ENCODE measurements at places on chromosomes 1 and 21.

DNA sequence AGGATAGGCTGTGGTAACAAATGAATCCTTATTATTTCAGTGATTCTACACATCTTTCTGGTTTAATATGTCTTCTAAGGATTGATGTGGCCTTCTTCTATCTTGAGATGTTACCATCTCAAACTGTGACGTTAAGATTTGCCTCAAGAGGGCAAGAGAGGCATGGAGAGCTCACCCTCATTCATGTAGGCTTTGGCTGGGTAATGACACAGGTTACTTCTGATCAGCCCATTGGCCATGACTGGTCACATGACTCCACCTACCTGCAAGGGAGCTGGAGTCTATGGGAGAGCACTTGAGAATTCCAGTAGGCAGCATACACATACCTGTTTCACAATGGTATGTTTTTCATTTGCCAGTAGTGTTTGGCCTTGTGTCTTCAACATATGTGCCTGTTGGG lies 30.0 kb downstream of the CACHD1 start:
- DNase-seq, result no peak

DNA sequence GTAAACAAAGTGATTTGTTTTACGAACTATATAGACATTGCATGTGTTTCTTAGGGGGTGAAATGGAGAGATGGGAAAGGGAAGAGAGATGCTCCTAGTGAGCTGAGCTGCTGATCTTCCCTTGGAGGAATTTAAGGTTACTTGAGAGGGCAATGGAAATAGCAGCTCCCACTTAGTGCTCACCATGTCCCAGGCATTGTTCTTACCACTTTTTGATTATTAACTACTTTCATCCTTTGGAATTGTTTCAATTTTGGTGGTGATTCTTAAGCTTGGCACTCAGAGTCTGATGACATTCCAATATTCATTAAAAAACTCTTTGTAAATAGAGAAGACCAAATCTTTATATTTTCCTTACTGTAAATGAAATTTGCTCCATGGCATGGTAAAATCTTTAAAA lies 124.9 kb downstream of the ITSN1 start:
- DNase-seq, result no peak

DNA sequence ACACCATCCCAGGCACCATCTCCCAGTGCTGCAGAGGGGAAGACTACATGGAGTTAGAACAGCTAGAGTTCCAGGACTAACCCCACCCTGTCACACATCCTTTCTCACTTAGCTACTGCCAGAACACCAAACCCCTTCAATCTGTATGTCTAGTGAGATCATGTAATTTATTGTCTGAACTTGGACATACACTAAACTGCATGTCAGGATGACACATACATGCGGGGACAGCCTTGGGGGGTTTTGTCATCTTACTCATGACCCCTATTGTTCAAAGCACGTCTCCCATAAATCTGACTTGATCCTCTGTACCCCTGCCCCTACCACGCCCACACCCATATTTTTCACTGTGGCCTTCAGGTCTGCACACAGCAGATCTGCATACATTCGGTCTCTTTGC lies 71.3 kb downstream of the GABPA start:
- no peak for DNase-seq

DNA sequence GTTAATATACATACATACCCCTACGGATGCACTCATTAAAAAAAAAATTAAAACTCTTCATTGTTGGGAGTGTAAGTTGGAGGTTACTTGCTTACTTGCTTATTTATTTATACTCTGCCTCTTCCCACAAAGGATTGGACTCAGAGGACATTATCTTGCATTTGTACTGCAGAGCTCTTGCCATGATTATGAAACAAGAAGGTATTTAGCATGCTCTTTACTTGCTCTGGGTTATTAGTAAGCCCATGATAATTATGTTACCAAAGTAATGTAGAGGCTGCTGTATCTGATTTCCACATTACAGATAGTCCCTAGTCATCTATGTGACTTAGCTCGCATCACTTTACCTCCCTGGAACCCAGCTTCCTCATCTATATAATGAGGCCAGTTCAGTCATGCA lies 355.1 kb upstream of the PTBP2 start:
- no peak for DNase-seq

- no peak for DNase-seq
These were observed 592.5 kb downstream of the PTPRU start for GRCh38 chr1:29828526-29829447.

DNA sequence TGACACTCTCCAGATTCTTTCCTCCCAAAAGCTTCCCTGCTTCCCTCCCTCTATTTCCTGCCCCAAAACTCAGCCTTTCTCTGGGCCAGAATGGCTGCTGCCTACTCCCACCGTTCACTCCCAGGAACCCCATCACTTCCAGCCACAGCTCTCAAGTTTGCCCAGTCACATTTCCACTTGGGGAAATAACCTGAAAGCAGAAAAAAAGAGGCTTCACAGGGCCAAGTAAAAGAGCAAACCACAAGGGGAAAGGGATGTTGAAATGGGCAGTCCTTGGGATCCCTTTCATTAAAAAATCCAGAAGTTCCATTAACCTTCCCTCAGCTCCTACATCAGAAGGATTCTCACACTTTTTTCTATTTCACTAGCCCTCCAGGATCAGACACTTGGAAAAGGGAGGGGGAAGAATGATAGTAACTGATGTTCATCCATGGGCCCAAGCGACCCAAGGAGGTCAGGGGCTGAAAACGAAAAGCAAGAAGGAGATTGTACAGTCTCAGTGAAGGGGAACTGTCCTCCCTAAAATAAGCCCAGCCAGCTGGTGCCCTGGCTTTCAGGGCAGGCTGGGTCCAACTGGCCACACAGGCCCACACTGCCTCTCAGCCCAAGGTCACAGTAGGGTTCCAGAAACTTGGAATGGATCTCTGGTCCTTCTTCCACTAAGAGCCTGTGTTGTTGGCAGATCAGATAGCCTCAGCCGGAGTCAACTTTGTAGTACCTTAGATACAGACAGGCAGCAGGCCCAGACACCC lies 49.7 kb downstream of the DMAP1 start:
- no peak for DNase-seq

GRCh38 chr1:13992489-13993285 lies 292.7 kb downstream of the PRDM2 start:
- DNase-seq, result no peak

DNA sequence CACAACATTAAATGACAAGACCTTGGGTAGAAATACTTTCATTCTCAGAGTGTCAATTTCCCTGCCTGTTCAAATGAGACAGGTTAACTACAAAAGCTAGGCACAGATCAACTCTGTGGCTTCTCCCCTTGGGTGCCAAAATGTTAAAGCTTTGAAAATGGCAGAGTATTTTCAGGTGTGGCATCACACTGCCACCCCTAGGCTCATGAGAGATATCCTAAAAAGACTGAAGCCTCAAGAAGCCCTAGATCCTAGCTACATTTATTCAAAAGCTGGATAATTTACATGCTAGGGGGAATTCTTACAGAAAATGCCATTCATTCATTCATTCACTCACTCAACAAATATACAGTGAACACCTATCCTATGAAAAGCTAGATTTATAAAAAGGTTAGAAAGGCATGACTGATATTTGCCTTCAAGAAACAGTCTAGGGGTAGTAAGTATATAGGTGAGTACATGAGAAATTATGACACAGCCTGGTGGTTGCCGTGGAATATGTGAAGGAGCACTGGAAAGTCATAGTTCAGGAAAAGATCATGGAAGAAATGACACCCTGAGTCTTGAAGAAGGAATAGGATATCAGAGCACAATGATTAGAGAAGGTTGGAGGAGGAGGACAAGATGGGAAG lies 15.9 kb upstream of the RAB4A start:
- DNase-seq, result peak; percentile 16

DNA sequence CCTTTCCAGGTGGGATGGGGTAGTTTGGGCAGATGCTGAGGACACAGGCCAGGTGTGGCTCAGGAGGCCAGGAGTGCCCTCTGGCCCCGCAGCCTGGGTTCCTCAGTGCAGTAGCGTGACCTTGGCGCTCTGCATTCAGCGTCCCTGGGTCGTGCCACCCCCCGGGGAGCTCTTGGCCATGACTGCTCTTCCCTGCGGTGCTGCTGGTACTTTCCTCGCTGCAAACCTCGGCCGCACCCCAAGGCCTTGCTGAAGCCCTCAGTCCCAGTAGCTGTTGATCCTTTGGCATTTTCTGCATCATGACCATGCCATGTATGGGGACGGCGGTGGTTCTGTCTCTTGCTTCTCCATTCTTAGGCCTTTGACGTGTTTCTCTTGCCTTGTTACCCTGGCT lies 13.8 kb downstream of the SLX9 start:
- DNase-seq, result no peak

- DNase-seq, result no peak
These were observed 1.5 kb downstream of the PARP1 start for GRCh38 chr1:226406401-226406881.
